Esophagus squamous epithelium (tissue), 5 donors: ENCODE measurements at places on chromosomes 6 and 20.

GRCh38 chr6:73476723-73477122, 15.2 kb downstream of the MTO1 start:
- DNase-seq = no peak

DNA sequence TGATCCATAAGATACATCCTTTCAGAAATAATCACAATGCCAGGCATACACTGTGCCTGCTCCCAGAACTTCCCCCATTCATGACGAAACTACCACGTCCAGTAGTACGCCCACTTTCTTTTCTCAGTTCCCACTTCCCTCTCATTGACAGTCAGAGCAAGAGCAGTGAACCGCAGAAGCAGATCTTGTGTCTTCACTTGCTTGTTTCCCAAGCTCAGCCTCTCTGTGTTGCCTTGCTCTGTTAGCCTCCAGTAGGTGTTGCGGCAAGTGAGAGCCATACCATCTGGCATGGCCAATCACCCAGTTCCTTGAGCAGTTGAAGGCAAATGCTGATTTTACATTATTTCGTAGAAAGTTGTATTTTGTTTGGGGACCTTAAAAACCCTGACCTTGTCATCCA, 11.7 kb downstream of the UST start:
- DNase-seq = peak; percentile 41

DNA sequence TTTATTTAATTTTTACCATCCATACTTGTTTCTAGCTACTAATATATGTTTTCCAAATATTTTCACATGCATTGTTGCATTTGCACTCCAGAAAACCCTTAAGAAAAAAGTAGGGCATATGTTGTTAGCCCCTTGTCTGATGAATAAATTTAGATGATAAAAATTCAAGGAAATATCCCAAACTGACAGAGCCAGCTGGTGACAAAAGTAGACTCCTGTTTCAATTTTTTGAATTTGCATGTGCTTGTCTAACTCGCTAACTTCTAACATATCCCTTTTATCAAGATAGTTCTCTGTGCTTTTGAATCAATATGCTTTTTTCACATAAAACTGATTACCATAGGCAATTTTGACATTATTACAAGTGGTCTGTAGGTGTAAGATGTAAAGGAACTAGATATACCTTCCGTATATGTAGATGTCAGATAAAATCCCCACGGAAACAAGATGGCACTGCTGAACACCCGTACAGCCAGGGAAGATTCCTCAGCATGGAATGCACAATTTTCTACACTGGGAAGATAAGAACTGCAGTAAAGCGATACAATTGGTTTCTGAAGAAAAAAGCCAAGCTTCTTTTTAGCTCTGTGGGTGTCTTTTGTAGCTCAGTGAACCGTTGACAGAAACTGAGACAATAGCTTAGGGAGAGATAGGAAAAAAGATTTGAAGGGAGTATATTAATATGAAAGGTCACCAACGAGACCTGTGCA, 437.6 kb upstream of the RNF217 start:
- no peak for DNase-seq

- DNase-seq = no peak
These were observed 110.2 kb downstream of the FAM50B start for GRCh38 chr6:3959385-3959784.

DNA sequence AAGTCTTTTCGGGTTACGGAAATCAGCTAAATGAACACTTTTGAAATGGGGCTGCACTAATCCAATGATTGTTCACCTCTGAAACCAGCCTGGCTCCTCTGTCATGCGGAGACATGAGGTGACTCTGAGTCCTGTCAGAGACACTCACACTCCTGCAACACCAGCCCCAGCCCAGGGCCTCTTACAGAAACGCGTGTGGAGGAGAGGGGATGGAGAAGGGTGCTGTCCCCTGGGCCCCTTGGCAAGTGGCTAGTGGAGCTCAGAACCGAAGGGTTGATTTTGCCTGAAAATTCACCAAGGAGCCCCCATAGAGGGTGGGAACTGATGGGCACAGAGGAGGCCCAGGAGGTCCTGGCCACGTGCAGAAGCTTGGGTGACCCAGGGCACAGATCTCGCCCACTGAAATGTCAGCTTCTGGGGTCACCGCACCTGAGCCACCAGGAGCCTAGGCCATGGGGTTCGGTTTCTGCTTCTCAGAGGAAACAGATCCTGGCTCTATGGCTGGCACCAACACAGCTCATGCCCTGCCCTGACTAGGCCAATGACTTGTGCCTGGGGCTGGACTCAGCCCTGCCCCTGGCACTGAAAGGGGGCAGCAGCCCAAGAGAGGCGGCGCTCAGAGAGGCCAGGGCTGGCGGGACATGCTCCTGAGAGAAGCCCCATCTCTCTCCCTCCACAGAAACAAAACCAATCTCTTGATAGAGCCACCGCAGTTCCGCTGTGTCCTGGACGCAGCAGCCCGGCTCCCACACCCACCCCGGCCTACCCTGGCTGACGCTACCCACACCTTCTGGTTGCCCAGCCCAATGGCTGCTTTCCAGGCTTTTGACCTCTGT, 144.7 kb downstream of the ERMARD start:
- no peak for DNase-seq

DNA sequence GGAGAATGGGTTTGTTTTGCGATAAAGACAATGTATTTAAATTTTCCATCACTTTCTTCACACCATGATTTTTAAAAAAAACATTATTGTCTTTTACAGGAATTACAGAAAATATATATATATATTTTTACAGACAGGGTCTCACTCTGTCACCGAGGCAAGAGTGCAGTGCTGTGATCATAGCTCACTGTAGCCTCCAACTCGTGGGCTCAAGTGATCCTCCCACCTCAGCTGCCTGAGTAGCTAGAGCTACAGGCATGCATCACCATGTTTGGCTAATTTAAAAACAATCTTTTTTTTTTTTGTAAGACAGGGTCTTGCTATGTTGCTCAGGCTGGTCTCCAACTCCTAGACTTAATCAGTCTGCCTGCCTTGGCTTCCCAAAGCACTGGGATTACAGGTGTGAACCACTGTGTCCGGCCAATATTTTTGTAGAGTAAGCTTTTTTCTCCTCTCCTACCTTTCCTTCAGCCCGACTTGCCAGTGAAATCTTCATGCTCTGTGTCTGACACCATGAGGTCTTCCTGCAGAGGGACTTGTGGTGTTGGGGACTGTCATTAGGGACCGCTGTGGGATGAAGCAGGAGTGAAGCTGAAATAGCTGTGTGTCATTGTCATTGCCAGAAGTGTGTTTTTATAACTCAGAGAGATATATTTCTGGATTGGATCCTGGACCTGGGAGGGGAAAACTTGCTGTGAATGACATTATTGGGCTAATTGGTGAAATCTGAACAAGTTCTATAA, 13.2 kb downstream of the DSP start:
- DNase-seq = no peak

DNA sequence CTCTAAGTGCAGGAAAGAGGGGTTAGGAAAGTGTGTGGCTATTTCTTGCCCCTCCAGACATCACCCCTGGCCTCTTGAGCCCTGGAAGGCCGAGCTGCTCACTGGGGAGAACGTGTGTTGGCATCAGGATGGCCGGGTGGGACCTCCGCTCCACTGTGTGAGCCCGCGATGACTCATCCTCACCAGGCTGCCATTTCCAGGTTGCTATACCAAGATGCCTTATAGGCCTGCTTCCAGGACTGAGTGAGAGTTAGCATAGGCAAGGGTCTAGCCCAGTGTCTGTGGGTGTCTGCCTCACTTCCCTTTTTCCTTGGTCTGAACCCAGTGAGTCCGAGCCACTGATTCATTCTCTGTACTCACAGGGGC, 105.0 kb downstream of the MRPL14 start:
- no peak for DNase-seq

DNA sequence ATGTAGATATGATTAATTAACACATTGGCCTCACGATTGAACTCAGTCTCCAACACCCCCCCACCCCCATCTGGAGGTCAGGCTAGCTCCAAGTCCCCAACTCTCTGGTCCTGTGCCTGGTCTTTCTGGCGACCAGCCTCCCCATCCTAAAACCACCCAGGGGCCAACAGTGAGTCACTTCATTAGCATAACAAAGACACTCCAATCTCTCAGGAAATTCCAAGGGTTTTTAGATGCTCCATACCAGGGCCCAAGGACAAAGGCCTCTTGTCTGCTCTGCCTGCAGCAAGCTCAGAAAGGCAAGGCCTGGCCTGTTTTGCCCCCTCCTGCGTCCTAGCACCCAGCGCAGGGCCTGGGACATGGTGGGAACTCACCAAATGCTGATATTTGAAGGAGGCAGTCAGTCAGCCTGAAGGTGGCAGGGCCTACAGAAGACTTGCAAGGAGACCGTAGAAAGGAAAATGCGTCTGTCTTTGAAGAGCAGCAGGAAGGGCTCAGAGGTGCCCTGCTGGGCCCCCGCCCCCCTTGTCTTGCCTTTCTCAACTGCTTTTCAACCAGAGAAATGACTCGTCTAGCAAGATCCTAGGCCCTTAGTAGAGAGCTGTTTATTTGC, 184.7 kb downstream of the CDH4 start:
- DNase-seq = no peak

DNA sequence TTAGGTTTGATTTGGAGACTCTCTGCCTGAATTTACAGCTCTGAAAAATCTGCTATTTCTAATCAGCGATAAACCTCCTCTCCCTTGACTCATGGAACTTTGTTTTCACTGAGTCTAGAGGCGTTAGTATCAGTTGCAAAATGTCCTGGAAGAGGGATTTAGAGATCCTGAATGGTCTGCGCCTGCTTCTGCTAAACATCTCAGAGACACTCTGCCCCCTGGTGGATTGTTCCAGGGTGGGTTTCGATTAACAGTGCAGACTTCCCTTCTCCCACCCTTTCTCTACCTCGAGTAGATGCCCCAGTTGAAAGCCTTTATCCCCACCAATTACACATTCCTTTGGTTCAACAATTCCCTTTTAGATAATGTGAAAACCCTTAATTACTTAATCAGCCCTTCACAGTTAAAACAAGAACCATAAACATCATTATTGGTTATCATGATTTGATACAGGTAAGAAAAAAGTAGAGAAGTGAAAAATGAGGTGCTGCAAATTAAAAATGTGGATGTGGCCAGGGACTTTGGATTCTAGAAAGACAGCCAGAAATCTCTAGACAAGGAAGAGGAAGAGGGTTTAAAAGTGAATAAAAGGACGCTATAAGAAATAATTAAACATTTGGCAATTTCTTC, 5.5 kb downstream of the HTR1B start:
- no peak for DNase-seq

- no peak for DNase-seq
These were observed 337.7 kb upstream of the PRND start for GRCh38 chr20:4383961-4384360.

DNA sequence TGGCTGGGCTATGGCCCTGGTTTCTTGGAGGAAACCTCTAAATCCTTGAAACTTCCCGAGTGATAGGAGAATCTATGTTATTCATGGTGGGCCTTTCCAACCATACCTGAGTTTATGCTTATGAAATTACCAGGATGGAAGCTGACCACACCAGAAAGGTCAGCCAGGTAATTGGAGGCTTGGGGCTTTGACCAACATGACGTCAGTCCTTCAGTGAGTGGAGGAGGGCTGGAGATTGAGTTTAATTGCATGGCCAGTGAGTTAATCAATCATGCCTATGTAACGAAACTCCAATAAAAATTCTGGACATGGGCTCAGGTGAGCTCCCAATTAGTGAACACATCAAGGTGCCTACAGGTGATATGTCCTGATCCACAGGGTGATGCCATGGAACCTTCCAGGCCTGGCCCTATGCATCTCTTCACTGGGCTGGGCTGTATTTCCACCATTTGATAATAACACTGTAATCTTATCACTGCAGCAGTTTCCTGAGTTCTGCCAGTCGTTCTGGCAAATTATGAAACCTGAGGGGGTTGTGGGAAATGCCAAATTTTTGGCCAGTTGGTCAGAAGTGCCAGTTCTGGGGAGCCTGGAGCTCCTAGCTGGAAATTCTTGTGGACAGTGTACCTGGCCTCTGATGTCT, 106.5 kb downstream of the CDH26 start:
- no peak for DNase-seq

DNA sequence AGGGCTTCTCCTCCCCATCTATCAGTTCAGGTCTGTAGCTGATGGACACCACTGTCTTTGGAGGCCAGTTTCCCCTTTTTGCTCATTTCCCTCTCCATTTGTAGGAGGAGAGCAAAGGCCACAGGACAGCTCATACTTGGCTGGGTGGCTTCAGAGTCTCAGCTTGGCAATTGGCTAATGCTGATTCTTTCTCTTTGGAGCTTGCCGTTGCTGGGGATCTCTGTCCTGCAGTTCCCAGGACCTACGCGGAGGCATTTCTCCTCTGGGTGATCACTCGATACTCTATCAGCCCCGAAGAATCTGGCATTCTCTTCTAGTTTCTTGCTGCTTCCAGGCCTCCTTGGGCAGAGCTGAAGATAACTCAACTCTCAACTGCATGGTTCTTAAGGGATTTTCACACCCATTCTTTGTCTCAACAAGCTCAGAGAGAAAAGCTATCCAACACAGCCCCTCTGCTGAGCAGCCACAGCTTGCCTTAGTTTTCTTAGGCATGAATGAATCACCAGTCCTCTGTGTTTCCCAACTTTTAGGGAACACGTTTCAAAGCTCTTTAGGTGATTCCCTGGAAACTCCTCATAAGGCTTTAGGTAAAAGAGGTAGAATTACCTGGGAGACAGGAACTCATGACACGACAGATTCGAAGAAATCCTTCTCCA, 19.2 kb upstream of the SSR1 start:
- no peak for DNase-seq

DNA sequence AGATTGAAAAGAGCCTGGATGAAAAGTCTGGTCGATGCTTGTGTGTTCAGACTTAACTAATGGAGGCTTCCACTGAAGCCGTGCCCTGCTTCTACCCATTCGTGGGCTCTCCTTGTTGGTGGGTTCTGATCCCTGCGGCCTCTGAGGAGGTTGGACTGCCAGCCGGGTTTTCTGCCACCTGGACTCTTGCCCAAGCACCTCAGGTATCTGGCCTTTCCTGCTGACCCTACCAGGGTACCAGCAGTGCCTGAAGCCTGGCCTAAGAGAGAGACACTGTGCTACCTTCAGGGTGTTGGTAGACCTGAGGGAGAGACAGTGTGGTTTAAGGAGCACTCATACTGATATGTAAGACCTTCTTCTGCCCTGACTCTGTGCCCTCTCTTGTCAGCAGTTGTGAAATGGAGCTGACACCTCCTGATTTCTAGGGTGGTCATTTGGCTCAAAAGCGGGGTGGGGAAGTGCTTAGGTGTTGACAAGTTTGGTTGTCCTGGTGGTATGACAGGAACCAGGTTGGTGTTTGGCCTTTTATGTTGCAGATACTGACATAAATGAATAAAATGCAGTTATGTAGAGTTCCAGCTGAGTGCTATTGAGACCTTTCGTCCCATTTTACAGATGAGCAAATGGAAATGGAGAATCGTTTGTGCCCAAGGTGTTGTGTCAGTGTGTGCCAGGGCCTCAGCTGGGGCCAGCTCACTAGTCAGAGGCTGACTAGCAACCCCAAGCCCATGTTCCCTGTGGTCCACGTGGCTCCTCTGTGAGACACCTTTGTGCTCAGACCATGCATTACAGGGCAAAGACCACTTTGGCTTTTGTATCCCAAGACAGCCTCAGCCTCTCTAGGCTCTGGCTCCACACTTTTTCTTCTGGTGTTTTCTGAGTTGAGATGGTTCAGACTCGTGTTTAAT, 3.1 kb downstream of the PLCG1 start:
- no peak for DNase-seq
